ELF-1 (cell line): ENCODE measurements at places on chromosomes 7 and 10.
A peak's percentile ranks its signal among the peaks of the same experiment; 100 is the strongest.

GRCh38 chr7:14055813-14056212 is 66.3 kb upstream of the ETV1 start:
- DNase-seq, result no peak

- no peak for DNase-seq
Observed at GRCh38 chr7:92489634-92490033, 11.9 kb upstream of the ERVW-1 start.

- DNase-seq, result no peak
Observed at GRCh38 chr7:133983685-133984419, 143.3 kb upstream of the LRGUK start.

DNA sequence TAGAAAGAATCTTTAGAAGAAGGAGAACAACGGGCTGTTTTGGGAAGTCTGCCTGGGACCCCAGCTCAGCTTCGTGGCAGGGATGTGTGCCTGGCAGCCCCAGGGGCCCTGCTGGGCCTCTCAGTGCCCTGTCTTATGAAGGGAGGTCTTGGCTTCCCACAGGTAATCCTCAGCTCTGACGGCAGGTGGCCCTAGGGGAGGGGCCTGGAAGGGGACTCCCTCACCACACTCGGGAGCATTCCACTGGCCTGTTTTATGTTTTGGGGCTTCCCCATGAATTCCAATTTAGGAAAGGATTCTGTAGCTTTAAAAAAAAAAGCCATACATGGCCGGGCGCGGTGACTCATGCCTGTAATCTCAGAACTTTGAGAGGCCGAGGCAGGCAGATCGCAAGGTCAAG is 3.0 kb upstream of the DMBT1 start:
- DNase-seq, result peak; percentile 39

DNA sequence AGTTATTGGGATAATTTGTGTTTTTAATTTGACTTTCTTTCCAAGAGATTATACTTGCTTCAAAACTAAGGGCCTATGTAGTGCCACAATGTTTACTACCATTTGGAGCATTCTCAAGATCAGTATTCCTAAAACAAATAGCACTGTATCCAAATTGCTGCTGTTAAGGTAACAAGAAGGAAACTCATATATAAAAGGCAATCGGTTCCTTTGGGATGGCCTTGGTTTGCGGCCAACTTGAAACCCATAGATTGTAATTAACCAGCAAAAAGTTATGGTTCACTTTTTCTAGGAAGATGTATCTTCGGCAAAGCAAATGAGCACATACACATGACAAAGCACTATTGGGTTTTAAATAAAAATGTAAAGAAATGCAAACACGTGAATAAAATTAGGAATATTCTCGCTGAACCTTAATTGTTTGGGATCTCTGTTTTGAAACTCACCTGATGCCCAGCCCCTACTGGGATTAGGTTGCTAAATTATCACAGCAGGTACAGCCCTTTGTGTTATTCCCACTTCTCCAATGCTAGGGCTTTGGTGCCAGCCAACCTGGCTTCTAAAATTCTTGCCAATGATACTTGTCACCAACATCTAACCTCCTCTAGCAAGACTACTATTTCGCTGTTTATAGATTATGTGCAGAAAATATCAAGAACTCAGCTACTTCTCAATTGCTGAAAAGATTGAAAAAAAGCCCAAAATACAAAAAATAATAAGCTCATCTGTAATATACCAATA is 16.0 kb downstream of the CDNF start:
- DNase-seq, result no peak

GRCh38 chr7:42883950-42884349 is 27.9 kb downstream of the C7orf25 start:
- DNase-seq, result peak; percentile 19

DNA sequence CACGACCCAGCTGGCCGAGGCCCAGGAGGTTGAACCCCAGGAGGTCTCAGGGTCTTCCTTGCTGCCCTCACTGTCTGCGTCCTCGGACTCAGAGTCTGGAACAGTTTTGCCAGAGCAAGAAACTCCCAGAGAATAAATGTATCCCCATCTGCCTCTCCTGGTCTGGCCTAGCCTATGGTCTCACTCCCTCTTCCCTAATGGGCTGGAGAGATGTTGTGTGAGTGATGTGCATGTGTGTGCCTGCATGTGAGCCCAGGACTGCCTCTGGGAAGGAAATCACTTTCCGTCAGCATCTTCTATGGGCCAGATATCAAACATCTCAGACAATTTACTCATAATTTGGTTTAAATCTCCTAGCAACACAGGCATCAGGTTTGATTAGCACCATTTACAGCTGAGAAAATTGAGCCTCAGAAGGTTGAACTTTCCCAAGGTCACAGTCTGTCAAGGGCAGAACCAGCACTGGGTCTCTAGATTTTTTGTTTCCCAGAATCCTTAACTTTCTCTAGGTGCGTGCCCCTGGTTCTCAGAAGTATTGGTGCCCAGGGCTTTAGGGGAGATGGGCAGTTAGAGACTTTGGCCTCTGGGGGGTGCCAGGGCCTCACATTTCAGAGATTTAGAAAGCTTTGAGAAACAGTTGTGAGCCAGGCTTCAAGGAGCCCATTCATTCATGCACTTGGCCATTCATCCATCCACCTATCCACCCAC is 4.9 kb downstream of the TMEM270 start:
- DNase-seq, result peak; percentile 46

- no peak for DNase-seq
Observed at GRCh38 chr7:20030915-20031362, 186.2 kb downstream of the MACC1 start.

DNA sequence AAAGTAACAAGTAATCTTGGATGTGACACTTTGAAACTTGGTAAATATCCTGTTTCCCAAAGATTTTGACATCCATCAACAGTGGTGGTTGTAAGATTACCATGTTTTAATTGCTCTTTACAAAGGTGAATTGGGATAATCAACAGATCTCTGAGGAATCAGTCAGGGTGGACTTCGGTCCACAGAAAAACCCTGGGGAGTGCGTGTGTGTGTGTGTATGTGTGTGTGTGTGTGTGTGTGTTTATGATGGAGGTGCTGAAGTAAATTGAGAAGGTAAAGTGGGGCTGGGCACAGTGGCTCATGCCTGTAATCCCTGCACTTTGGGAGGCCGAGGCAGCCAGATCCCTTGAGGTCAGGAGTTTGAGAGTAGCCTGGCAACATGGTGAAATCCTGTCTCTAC is 12.0 kb upstream of the AUTS2 start:
- DNase-seq, result no peak

DNA sequence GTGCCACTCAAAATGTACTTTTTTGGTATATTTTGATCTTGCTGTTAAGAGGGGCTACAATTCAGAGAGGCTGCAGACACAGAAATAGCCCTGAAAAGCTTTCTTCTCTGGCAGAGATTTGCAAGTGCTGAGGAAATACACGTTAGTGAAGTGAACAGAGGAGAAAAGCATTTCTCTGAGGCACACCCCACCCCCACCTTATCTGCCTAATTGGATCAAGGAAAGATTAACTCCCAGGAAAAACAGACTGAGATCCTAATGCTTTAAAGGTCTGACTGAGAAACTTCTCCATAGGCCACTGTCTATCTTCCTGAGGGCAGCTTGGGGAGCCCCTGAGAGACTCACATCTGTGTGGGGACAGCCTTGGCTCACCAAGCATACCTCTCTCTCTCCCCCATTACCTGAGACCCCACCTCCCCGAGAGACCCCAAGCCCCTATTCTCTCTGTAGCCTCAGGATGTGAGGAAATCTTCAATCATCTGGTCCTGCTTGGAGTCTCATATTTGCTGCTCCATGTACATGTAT is 14.8 kb upstream of the AKR1C3 start:
- no peak for DNase-seq

DNA sequence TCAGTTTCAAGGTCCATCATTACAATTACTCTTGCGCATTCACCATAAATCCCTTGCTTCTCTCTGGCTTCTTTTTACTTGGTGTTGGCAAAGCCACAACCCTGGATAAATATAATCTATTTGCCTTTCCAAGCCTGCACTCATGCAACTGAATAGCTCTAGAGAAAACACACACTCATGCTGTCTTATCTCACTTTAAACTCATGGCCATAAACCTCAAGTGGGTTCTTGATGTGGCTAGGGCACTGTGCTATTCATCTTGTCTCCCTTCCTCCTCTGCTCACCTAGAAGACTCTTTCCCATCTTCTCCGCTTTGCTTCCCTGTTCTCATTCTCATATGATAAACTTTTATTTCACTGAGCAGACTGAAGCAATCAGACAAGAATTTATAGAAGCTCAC is 165.4 kb upstream of the MTPN start:
- DNase-seq, result no peak

- no peak for DNase-seq
Observed at GRCh38 chr7:756928-757560, 30.0 kb upstream of the PRKAR1B start.

- DNase-seq, result no peak
Observed at GRCh38 chr7:66790196-66790595, 49.7 kb downstream of the RABGEF1 start.

- DNase-seq, result peak; percentile 70
Observed at GRCh38 chr7:129635300-129636029, 23.9 kb downstream of the NRF1 start.
